ENCODE measurements at places on chromosomes 3 and 15.

DNA sequence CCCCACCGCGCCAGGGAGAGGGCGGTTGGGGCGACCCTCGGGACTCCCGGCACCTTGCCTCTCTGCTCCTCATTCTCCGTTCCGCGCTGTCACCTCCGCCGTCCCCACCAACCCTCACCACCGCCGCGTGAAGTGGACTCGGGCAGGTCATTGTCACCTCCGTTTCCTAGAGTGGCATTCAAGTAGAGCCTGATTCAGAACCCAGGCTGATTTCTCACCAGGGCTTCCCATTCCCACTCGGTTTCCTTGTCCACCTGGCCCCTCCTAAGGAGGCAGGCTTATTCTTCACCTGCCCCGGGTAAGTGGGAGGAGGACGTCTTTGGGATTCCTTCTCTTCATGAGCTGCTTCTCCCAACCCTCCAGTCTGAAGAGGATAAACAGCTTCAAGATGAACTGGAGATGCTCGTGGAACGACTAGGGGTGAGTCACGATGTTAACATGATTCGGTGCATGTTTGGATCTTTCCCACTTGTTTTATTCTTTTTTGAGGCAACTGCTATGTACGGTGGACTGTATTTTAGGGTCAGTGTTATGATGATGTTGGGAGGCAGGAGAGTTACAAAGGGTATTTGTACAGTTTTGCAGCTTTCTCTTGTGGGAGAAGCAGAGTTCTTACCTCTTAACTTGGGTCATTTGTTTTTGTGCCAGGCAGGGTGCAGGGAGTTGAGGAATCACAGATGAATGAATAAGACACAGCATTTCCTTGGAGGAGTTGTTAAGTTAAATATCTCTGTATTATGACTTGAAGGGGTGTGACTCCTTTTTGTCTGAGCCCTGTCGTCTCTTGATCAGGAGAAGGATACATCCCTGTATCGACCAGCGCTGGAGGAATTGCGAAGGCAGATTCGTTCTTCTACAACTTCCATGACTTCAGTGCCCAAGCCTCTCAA, 692 bp downstream of the PSMD2 start:
- no peak for DNase-seq

DNA sequence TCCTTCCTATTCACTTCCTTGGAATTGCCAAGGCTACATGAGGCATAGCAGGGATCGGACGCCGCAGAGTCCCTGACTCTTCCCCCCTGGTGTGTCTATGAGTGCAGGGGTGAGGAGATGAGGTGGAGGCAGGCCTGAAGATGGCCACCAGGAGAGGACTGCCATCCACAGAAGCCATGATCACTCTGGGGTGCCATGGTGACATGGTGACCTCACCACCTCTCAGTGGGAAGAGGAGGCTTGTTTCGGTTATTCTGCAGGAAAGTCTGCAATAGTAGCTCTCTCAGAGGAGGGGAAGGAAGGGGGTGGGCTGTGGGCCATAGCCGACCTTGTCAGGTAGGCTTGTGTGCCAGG, 57.0 kb upstream of the LIMD1 start:
- DNase-seq = no peak

DNA sequence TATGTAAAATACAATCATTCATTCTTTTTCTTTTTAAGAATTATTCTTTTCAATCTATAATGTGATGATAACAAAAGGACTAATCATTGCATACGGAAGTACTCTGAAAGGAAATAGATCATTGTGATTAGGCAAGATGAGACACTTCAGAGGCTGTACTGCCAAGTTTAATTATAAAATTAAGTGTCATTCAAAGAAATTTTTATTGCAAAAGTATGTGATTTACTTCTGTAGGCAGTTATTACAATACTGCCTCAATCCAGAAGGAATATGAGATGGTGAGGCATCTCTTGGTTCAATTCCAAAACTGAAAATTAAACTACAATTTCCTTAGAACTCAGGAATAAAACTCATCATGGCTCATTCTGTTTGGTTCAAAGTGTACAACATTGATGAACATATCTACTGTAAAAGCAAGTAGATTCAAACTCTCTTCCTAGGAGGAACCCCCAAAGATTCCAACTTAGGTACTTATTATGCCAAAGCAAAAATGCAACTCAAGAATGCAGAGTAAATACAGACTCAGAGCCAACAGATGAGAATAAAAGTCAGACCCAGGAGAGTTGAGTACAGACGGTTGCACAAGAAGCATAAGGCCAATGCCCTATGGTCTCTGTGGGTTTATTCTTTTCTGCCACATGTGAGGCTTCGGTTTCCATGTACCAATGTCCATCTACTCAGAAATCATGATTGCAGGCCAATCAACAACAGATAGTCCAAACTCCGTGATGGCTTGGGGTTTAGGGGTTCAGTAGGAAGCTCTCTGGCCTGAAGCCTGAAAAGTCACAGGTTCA, 118.5 kb upstream of the WNT5A start:
- DNase-seq = no peak

GRCh38 chr3:138498991-138499390, 64.6 kb downstream of the ESYT3 start:
- DNase-seq = no peak

GRCh38 chr15:88835646-88836045, 32.4 kb downstream of the ACAN start:
- DNase-seq = no peak

- no peak for DNase-seq
Measured at GRCh38 chr3:136714020-136714419, 38.2 kb downstream of the STAG1 start.

DNA sequence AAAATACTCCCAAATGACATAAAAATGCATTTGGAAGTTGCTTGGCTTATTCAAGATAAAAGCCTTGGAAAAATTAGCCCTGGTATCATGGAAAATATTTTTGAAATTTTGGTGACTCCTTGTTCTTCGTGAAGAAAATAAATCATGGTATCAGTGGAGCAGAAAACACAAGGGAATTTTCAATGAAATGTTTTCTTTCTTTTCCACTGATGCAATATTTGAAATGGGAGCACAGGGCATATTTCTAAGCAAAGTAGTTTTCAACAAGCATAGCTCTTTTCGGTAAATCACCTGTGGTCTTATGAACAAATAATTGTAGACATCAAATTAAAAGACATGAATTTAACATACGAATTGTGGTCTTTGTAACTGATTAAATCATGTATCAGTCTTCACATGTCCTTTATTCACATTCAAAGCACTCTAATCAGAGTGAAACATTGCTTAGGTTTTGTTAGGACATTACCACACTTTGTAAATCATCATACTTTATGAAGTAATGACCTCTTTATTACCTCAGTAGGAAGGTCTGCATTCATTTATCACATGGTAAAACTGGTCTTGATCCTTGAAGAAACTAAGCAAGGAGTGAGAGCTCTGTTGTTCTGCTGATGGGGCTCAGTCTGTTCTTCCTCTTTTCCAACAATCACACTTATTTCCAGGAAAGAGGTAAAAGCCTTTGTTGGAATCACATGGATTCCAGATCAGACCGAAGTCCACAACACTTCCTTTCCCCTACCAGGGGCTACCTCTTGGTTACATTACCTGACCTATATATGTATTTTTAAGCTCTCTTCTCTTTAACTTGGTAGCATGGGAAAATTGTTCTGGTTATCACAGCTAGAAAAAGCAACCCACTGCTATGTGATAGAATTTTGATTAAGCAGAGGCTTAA, 413.5 kb upstream of the THBS1 start:
- DNase-seq = no peak

DNA sequence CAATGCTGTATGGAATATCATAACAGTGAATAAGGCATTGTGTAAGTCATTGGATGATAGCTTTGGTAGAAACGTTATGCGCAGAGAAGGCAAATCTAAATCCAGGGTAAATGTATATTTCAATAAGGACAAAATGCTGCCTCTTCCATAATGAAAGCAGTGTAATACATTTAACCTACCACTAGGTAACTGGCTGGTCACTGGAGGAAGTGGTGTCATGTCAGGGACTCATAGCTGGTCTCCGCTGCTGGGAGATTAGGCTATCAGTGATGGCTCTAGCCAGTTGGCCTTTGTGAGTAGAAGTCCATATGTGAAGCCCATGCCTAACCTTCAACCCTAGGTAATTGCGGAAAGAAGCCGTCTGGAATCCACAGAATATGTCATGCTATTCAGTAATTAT, 140.9 kb downstream of the NLGN1 start:
- DNase-seq = no peak

DNA sequence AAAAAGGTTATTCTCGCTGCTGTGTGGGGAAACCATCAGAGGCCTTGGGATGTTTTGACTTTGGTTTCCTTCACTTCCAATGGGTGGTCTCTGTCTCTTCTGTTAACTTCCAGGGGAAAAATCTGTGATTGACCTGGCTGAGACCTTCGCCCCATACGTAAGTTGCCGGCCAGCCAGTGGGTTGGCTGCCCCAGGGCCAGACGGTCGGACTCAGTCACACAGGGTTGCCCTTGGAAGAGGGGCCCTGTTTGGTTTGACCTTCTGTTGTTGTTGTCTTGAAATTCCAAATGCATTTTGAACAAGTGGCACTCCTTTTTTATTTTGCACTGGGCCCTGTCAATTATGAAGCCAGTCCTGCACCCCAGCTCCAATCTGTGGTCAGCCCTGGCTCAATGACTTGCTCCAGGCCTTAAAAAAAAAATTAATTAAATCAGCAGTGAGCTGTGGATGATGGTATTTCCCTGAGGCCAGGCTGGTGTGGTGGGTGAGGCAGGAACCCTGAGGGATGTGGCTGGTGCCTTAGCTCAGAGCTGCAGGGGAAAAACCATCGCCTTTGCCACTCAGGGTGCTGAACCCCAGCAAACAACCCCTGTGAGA, 4.5 kb downstream of the FAM107A start:
- no peak for DNase-seq

- no peak for DNase-seq
Measured at GRCh38 chr3:49788056-49788455, 1.7 kb upstream of the IP6K1 start.

GRCh38 chr15:93520206-93520605, 431.2 kb upstream of the RGMA start:
- DNase-seq = no peak

DNA sequence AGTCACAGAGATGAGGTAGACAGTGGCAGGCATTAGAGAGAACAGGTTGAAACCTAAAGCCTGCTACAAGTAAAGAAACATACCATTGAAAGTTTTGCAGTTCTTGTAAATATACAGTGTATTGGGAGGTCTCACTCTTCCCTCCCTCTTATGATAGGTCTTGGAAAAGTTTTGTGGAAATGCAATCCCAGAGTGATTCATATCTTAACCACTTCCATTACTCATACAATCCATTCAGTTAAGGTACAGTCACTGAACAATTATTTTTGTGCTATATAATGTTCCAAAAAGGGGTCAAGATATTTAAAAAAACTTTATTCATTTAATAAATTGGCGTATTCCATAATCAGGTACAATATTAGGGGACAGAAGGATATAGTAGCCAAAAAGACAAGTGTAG, 737.7 kb upstream of the ALCAM start:
- DNase-seq = no peak

- DNase-seq = no peak
Measured at GRCh38 chr3:112445839-112446238, 53.4 kb downstream of the BTLA start.

DNA sequence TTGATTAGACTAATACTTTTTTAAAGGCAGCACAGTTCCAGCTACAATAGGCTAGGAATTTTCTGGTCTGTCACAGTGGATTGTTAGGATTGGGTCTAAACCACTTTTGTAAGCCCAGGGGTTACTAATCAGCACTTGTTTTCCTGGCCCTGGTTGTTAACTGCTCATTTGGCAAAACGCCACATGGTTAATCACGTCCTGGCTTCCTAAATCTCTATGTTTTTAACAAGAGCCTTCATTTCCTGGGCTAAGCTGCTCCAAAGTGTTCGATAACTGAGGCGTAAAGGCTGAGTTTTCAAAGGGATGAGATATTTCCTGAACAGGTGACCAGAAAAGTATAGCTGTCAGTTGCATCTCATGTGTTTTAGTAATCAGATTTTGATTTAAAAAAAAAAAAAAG, 38.9 kb upstream of the CLRN1 start:
- no peak for DNase-seq

GRCh38 chr3:127680146-127680661, 7.5 kb downstream of the ABTB1 start:
- DNase-seq = no peak

GRCh38 chr3:51620543-51620942, 50.5 kb upstream of the TEX264 start:
- no peak for DNase-seq

DNA sequence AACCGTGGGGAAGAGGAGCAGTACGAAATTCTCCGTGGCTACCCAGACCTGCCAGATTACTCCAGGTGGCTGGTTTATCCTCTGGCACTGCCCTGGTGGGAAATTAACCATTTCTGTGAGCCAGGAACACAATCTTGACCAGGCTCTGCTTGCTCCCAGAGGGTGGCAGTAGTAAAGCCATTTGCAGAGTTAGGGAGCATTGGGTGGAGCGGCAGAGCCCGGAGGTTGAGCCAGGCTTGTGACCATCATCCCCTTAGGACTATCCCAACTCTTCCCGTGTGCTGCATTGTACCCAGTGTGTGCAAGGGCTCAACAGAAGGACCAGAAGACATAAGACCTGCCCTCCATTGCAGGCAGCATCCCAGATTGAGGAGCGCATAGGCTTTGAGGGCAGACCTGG, 5.3 kb downstream of the KNG1 start:
- DNase-seq = no peak

DNA sequence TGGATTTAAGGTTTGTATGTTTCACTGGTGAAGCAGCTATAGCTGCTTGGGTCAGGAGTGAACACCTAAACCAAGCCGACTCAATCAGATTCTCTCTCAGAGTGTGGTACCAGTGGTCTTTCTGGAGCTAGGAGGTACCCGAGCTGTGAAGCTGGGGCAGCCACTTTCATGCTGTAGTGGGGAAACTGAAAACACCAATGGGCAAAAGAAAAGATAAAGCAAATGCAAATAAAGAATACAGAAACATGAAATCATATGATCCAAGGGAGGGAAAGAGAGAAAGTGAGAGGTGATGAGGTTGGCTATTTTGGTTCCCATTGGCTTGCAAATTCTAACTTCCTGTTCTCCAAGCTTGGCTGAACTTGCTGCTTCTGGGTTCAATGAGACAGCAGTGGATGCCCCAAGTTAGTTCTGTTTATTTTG, 212.3 kb upstream of the CFAP20DC start:
- no peak for DNase-seq

DNA sequence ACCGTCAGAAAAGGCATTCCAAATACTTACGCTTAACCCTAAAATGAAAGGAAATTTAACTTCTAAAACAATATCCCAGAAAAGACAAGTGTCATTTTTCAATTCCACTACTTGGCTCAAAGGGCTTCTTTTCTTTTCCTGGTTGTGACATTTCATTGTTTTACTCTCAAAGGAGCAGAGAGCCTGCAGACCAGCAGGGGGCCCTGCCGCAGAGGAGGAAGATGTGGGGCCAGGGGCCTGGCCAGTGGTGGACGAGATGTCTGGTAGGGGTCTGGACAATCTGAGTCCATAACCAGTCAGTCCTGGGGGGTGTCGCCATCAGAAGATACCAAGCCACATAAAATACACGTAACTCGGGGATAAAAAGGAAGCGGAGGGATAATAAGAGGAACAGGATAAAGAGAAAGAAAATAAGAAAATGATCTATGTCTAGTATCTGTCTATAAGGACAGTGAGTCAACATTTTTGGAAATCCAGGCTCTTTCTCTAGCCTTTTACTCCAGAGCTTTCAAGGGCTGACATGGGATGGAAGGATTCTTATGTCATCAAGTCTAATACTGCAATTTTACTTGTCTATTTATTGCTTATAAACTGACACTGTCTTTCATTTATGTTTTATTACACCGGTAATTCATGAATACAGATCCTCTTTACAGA, 54.2 kb upstream of the ARHGEF3 start:
- peak; percentile 46 for DNase-seq

Data from stimulated activated CD4-positive, alpha-beta T cell treated with anti-CD3 and anti-CD28 coated beads, Interleukin-4, amount 100 ng/mL, for 1 hour (primary cell).